ENCODE measurements at places on chromosomes 12 and 14.

- DNase-seq: no peak
Measured at GRCh38 chr12:69054343-69055056, 121.5 kb upstream of the CPM start.

DNA sequence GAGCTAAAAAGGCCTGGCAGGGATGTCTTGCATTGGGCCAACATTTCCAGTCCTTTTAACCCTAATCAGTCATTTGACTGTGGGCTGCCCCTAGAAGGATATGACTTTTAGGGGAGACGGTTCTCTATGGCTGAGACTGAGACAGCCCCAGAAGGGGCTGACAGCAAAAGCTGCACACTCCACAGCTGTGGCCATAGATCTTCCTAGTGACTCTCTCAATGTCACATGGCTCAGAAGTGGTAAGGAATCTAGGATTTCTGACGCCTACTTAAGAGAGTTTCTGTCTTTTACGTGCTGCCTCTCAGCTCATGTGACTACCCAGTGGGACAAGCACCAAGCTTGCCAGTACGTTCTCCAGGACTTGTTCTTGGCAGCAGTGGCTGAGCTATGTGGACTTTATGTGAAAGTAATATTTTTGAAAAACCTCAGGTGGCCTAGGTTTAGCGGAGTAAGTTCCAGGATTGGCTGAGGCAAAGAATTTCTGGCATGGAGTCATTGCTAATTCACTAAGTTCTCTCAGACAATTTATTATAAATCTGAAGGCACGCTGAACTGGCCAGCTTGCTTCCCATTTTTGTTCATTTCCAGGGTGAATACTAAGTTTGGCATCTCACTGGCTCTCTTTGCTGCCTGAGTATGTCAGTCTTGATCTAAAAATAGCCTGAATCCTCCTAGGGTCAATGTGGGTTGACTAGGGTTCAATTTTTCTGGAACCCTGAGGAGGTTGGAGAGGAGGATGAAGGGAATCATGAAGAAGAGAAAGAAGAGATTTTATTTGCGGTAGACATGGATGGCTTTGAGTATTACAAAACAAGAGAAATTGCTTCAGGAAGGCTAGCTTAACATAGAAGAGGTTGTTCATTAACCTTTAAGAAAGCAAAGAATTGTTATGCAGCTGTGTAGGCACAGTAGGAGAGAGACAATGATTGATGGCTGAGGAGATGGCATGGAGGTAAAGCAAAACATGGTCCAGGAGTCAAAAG lies 271.8 kb downstream of the AEBP2 start:
- no peak for DNase-seq

DNA sequence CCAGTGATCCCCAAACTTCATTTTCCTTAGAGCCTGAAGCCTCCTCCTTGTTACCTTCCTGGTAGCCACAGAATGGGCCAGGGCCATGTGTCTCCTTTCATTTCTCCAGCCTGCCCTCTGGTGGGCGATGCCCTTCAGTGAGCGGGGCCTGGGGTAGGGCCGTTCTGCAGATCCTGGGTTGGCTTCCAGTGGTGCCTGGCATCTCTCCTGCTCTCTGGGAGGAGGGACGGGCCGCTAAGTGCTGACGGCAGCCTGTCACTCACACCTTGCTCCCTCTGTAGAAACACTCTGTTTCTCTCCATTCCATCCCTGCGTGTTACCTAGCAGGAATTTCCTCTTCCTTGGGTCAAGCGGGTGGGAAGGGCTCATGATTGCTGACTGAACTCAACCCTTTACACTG lies 232.1 kb downstream of the CACNA1C start:
- DNase-seq: peak; percentile 87

- no peak for DNase-seq
Measured at GRCh38 chr12:128803788-128804187, 20.0 kb downstream of the SLC15A4 start.

GRCh38 chr12:74896186-74896585 lies 313.5 kb downstream of the KCNC2 start:
- no peak for DNase-seq

GRCh38 chr14:24734917-24735500 lies 101.0 kb upstream of the GZMB start:
- DNase-seq: peak; percentile 87

- DNase-seq: no peak
Measured at GRCh38 chr14:60926002-60926401, 54.9 kb downstream of the TRMT5 start.

- DNase-seq: peak; percentile 96
Measured at GRCh38 chr12:49232940-49233841, 31.7 kb upstream of the TUBA1C start.

- peak; percentile 39 for DNase-seq
Measured at GRCh38 chr12:40104461-40105264, 1.2 kb downstream of the SLC2A13 start.

- no peak for DNase-seq
Measured at GRCh38 chr12:92210071-92210470, 64.4 kb upstream of the BTG1 start.

DNA sequence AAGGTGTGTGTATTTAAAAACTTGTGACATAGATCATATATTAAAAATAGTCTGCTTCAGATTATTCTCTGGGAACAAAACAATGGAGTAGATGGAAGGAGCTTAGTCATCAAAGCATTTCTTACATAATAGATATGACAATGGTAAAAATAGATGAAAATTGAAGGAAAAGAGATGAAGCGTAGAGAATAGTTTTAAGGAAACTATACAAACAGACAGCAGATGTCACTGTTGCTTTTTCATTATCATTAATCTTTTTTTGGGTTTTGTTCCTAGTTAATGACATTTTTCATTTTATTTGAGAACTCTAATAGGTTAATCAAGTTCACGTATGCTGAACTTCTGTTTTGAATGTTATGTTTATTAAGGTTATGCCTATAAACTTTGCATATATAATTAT lies 149.2 kb upstream of the FBXO33 start:
- peak; percentile 3 for DNase-seq

DNA sequence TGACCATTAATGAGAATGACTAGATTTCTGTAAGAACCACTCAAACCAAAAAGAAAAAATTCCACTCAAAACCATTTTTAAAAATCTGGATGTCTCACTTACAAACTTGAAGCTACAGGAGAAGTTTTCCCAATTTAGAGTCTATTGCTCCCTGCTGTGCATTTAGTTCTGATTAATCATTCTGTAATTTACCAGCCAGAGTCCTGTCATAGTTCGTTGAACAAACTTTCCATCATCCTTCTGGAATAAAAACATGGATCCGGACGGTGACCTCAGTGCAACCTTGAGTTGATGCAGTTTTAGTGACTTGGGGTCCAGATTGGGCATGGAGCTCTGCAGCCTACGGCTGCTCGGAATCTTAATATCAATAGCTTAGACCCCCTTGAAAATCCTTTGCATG lies 73.4 kb downstream of the PRMT8 start:
- no peak for DNase-seq

GRCh38 chr14:95840094-95840700 lies 36.4 kb upstream of the TUNAR start:
- DNase-seq: no peak
